Fibroblast of skin of right biceps (primary cell): ENCODE measurements at places on chromosomes 5 and 9.

DNA sequence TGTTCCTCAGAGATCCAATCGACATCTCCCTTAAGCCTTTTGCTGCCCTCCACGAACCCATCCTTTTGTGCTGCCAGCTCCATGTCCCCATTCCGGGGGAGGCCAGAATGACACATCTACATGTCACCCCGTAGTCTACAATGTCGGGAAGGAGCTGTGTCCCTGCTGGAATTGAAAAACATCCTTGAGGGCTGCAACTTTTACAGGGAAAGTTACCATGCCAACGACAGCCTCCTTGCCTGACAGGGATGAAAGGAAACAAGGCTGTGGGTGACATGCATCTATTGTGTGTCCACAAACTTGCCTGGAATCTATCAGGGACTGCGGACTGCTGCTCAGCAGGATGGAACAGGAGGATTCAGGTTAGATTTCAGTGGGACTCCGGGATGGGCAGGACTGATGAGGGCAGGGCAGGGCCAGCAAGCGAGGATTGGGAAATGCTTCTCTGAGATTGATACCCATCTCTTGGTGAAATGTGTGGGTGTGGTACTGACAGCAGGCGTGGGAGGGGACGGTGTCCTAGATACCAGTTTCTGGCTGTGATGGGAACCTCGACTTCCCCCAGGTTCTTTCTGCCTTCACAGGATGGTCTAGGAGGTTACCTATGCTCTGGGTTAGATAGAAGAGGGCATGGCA lies 25.5 kb downstream of the EGR1 start:
- no peak for DNase-seq

- no peak for DNase-seq
Observed at GRCh38 chr5:124704594-124705284, 41.7 kb downstream of the ZNF608 start.

DNA sequence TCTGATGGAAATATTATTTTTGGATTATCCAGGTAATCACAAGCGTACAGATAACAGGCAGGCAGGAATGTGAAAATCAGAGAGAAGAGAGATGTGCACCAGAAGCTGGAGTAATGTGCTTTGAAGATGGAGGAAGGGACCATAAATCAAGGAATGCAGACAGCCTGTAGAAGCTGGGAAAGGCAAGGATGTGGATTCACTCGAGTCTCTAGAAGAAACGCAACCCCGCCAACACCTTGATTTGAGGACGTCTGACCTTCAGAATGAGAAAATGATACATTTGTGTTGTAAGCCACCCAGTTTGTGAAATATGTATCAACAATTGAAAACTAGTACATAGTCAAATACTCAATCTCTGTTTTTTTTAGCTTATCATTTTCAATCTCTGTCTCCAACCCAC lies 207.6 kb upstream of the MPDZ start:
- DNase-seq, result peak; percentile 11

GRCh38 chr9:99867968-99868367 lies 38.5 kb upstream of the STX17 start:
- no peak for DNase-seq

DNA sequence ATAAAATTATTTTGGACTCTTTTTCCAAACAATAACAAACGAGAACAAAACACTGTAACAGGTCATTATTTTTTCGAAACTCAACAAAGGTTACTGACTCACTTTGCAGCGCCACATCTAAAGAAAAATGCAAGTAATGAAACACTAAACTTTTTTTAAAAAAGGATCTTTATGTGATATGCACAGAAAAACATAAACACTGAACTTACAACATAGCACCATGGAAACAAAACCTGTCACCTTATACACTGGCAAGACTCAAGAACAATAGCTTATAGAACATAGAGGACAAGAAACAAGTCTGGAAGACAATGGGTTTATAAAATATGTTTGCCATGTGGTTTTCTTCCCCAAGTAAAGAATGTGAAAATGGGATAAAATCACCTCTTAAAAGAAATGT lies 85.2 kb downstream of the AUH start:
- DNase-seq, result no peak

DNA sequence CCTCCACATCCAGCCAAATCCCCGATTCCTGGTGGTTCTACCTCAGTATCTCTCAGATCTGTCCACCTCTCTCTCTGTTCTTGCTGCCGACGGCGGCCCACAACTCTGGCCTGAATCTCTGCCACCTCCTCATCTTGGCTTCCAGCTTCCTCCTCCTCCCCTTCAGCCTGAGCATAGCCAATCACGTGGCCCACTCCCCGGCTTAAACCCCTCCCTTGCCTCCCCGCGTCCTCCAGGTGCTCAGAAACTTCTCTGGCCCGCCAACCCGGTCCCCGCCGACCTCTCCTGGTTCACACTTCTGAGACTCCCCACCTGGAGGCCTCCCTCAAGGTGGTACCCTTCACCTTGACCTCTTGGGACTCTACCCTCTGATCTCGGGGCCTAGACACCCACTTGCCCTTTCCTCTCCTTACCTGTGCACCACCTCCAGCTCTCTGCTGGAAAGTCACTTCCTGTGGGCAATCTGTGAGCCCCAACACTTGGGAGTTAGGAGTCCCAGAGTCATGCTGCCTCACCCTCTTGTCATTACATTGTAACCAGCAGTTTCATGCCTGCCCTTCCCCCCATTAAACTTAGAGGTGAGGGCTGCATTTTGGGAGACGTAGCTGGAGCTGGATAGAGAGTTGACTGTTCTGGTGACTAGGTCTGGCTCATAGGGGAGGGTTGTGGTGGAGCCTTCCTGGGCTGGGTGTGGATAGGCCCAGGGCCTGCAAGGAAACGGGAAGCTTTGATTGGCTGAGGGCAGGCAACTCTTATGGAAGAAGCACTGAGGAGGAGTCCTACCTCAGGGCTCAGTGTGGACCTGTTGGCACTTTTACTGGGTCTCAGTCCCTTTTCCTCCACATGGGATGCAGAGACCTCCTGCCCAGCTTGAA lies 4.5 kb upstream of the SET start:
- DNase-seq, result peak; percentile 80

DNA sequence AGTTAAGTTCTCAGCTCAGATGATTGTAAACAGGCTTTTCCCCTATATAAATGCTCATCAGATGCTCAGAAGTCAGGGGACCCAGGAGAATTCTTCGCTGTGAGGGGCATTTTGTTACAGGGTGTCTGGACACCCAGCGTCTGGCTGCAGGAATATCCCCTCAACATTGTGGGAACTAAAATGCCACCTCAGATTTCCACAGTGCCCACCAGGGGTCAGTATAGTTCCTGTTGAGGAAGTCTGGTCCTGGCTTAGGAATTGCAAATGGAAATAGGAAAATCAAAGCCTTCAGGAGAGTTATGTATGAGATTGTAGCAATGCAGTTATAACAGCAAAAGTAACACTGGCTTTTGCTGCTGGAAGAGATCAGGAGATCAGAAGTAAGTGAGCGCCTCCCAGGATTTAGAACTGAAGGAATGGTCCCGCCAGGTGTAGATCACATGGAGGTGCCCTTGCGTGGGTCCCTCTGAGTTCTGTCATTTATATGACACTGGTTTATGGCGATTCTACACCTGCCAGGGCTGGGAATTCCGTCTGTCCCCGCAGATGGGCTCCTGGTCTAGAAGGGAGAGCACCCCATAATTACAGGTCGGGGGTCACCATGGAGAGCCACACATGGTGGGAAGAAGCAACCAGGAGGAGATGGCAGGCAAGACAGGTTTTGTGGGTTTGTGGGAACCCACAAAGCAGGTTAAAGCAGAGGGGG lies 47.1 kb upstream of the CTSL start:
- peak; percentile 68 for DNase-seq

DNA sequence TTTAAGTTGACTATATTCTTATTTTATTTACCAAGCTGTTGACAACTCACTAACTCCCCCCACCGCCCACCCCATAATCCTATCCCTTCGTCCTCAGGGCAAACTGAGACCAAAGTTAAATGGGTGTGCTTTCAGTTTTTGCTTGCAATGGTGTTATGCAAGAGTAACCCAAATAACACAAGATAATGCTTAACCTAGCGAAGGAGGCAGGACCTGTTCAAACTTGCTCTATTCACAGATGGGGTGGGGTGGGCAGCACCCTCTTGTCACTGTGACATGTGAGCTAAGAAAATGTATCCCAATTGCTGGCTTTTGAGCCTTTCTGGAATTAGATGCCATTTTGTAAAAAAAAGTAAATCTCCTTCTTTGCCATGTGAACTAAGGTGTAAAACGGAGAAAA lies 40.4 kb downstream of the GLIS3 start:
- no peak for DNase-seq

DNA sequence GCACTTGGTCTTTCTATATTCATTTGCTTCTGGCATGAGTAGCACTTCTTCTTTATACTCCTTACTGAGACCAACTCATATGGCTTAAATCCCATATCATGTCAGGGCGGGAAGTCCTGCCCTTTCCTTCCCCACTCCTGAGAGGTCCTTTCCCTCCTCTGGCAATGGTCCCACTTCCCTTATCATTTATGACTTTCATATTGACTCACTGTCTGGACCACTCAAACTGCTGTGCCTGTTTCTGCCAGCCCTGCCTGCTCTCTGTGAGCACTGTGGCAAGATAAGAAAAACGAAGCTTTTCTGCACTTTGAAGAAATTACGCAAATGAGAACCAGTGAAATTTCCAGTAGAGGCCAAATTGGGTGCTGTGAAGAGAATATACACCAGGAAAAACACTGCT lies 58.1 kb downstream of the ZNF474 start:
- DNase-seq, result peak; percentile 48

DNA sequence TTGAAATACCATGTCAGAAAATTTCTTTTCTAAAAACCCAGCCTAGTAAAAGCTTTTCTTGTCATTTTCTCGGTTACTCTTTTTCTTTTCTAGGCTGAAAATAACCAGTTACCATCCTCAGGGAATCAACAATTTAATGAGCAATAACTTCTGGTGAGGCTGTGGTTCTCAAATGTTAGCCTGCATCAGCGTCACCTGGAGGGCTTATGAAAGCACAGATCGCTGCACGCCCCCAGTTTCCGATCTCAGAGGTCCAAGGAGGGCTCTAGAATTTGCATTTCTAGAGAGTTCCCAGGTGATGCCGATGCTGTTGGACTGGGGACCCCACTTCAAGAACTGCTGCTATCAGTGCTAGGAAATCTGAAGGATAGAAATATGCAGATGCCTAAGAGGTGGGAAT lies 28.9 kb upstream of the TLE1 start:
- DNase-seq, result no peak

DNA sequence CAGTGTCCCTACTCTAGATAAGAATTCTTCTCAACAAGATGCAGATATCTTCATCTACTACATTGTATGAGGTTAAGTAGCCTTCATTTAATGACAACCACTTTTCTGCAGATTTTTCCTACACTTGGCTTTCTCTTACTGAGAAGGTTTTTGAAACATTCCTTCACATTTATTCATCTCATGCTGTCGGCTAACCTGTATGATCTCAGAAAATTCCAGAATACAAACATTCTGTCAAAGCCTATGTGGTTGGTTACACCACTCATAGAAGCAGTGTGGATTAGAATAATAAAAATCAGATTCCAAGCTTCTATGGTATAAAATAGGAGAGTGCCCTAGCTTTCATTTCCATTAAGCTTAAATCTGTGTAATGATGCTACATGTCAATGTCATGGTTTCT lies 39.4 kb upstream of the ERCC6L2 start:
- peak; percentile 63 for DNase-seq

- DNase-seq, result no peak
Observed at GRCh38 chr5:101112645-101113044, 209.6 kb upstream of the ST8SIA4 start.

- no peak for DNase-seq
Observed at GRCh38 chr5:130995254-130995515, 169.9 kb downstream of the HINT1 start.

GRCh38 chr5:170848033-170848432 lies 13.8 kb upstream of the RANBP17 start:
- DNase-seq, result peak; percentile 25

GRCh38 chr5:136210259-136210658 lies 17.3 kb upstream of the SMIM32 start:
- peak; percentile 19 for DNase-seq

DNA sequence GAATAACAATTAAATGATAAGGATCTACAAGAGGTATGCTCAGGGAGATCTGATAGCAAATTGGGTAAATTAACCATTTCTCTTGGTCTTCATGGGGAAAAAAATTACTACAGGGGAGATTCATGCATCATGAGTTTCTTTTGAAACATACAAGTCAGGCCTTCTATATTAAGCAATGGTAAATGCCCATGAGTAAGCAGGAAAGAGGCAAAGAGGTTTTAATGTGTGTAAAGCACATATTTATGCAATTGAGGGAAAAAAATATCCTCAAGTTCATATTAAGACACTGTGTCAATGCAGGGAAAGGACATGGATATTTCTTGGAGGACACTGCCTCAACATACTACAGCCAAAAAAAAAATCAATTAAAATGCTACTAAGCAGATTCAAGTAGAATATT lies 73.4 kb upstream of the NR4A3 start:
- peak; percentile 11 for DNase-seq

- peak; percentile 60 for DNase-seq
Observed at GRCh38 chr5:167816354-167816753, 475.1 kb upstream of the WWC1 start.

DNA sequence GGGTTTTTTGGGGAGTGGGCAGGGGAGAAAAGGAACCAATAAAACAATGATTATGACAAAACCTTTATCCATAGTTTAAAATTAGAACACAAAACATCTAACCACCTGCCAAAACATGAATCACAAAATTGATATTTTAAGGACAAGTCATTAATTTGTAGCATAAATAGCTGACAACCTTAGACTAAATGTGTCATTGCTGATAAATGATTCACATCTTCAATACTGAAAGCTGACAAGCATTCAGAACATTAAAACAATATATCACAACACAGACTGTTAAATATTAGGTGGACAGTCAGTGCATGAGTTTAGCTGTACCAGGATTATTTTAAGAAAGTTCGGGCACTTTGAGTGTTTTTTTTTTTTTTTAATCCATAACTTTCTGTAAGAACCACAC lies 71.5 kb downstream of the NR3C1 start:
- DNase-seq, result peak; percentile 34

DNA sequence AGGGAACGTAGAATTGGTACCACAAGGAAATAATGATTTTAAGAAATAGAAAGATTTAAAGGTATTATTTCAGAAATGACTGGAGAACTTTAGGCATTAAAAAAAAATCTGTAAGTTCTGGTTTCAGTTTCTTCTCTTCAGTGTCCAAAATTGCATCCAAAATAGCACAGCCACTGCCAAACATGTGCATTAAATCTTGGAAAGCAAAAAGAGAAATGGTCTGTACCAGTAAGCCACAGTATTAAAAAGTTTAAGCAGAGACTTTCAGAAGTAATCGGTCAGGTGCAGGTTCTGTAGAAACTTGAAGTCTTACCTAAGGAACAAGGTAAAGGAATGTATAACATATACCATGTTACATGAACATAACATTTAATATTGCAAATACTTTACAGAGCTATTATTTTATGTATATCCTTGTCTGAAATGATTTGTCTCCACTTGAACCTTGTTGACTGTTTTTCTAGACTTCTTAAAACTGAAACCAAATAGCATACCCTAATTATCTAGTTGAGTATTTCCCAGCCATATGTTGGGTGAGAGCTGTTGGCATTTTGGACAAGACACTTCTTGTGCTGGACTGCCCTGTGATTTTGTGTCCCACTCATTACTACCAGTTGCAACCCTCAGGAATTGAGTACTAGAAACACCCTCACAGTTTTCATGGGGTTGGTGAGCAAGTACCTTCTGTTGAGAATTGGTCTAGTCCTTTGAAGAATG lies 32.1 kb downstream of the NIPBL start:
- no peak for DNase-seq
